Activated naive CD4-positive, alpha-beta T cell (primary cell): ENCODE measurements at places on chromosomes 6 and 20.

DNA sequence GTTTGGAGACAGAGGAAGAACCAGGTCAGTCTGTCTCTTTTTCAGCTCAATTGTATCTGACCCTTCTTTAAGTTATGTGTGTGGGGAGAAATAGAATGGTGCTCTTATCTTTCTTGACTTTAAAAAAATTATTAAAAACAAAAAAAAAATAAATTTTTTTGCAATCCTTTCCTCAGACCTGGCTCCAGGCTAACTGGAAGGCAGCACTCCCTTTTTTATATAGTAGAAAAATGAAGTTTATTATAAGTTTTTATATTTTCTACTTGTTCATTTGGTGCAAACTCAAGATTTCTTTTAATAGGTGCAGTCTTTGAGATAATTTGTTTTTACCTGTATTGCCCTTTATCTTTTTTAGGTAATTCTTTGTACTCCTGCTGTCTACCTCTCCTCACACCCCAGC lies 129.6 kb downstream of the SULF2 start:
- no peak for DNase-seq

- DNase-seq, result no peak
These were observed 1.9 kb downstream of the CDYL start for GRCh38 chr6:4778086-4778485.

DNA sequence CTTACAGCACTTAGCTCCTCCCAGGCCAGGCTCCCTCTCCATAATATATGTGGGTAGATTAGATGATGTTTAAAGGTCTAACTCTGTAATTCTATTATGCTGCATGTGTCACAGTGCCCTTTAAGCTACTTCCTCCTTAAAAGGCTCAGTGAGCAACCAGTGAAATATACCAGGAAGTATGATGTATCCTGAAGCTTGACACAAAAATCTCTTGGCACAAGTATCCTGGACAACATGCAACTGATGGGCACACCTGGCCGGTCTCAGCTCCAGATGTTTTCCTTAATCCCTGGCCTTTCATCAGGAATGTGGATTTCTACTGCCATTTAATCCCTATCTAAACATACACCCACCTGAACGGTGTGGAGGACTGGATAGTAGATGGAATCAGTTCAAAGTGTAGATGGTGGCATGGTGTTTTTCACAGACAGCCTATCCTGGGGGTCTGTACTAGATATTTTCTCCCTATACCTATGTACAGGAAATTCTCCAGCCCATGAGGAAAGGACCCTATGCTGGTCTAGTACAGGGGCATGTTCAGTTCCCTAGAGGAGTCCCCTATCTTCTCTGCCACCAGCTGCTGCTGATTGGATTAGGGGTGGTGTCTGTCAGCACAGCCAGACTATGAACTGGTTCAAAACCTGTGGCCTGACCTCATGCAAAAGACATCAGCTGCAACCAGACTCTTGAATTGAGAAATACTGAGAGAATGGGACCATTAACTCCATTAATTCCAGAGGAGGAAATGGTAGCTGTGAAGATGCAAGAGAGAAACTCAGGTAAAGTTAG lies 59.4 kb upstream of the CITED2 start:
- DNase-seq, result no peak

GRCh38 chr6:28384143-28384533 lies 15.4 kb downstream of the ZSCAN12 start:
- no peak for DNase-seq

GRCh38 chr6:165573671-165574070 lies 89.4 kb downstream of the PDE10A start:
- DNase-seq, result no peak
